ENCODE measurements at places on chromosomes 4 and X.

DNA sequence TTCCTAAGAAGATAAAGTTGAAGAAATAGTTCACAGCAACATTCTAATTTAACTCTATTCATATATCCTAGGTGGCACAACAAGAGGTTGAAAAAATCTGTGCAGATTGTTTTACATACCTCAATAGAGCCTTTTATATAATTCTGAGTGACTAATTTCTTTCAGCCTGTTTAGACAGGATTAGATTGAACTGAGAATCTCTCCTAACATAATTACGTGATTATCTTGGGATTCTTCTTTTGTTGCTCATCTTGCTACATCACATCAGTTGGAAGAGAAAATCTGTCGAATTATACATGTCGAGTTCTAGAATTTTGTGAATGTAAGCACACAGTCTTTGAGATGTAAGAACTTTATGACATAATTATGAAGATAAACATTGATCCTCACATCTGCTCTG, 1873.7 kb upstream of the IGFBP7 start:
- DNase-seq = no peak

- DNase-seq = no peak
These were observed 6.6 kb downstream of the RAB33B start for GRCh38 chr4:139460565-139460964.

GRCh38 chr4:103158760-103159159, 39.4 kb downstream of the CENPE start:
- DNase-seq = no peak

DNA sequence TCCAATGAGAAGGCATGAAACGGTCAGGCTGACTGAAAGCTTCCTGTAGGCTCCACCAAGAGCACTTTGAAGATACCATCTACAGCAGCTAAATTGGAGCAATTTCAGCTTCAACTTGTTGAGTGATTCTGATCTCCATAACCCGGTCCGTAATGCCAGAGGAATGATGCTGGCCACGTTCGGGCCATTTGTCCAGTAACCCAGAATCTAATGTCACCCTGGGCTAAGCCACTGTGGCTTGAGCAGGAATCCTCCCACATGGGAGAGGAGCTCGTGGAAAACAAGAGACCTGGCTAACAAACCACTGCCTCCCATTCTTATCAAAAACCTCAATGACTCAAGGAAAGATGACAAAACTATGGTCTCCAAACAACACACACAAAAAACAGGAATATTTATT, 14.2 kb upstream of the TCEAL4 start:
- no peak for DNase-seq

Measured in hepatic stellate cell (primary cell).